Panc1 (cell line): ENCODE measurements at places on chromosomes 16 and 17. TPM values are rescaled to one million over a fixed set of nuclear protein-coding genes. Genes with fewer than 3 reads are reported as not detected.

The NEUROD2 gene
- total RNA-seq: not detected

- DNase-seq: no peak
- no peak overlapping the region for H3K27ac ChIP-seq
- H3K4me3 ChIP-seq: no peak overlapping the region
- peaks cover 19% of the 10 kb centered on the region for H3K36me3 ChIP-seq
Measured at GRCh38 chr16:24771132-24771778, 41.8 kb downstream of the TNRC6A start.

DNA sequence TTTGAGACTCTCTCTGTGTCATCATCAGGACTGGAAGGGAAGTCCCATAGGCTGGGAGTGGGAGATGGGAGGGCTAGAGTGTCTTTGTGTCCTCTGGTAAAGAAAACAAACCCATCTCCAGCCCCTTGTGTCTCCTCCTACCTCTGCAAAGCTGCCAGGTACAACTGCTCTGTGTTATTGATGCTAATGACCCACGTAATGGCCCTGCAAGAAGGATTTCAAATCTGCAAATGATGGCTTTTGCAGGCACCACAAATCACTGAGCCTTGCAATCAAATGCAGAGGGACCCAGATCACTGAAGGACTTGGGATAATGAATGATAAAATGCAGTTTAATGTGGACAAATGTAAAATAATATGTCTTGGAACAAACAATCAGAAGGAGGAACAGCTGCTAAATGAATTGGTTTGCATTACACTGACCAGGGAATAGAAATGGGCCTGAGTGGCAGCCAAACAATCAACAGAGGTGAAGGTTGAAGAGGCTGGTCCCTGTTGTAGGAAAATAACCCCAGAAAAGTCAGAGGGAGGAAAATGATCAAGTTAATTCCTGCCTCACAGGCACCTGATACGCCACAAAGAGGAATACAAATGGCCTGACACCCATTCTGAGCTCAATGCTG lies 425.1 kb downstream of the UTP18 start:
- H3K4me3 ChIP-seq: no peak overlapping the region
- peaks cover 7% of the 10 kb centered on the region for H3K27me3 ChIP-seq
- H3K4me1 ChIP-seq: no peaks in the 10 kb centered on the region
- no peak for DNase-seq

- H3K27ac ChIP-seq: no peak overlapping the region
- H3K4me3 ChIP-seq: no peak overlapping the region
- no peaks in the 10 kb centered on the region for H3K27me3 ChIP-seq
- no peaks in the 10 kb centered on the region for H3K36me3 ChIP-seq
- no peak for DNase-seq
Measured at GRCh38 chr16:80639636-80640035, 98.8 kb downstream of the DYNLRB2 start.

GRCh38 chr16:70395345-70395901 lies 43.5 kb downstream of the ST3GAL2 start:
- H3K4me3 ChIP-seq: no peak overlapping the region
- peaks cover 2% of the 10 kb centered on the region; the same call in 1 of the 2 replicates for H3K4me1 ChIP-seq
- DNase-seq: no peak
- no peak overlapping the region for H3K27ac ChIP-seq
- H3K36me3 ChIP-seq: peaks cover 3% of the 10 kb centered on the region; the same call in 1 of the 2 replicates
- no peaks in the 10 kb centered on the region for H3K27me3 ChIP-seq
